AG10803 (cell line): ENCODE measurements at places on chromosomes 12 and 14.

DNA sequence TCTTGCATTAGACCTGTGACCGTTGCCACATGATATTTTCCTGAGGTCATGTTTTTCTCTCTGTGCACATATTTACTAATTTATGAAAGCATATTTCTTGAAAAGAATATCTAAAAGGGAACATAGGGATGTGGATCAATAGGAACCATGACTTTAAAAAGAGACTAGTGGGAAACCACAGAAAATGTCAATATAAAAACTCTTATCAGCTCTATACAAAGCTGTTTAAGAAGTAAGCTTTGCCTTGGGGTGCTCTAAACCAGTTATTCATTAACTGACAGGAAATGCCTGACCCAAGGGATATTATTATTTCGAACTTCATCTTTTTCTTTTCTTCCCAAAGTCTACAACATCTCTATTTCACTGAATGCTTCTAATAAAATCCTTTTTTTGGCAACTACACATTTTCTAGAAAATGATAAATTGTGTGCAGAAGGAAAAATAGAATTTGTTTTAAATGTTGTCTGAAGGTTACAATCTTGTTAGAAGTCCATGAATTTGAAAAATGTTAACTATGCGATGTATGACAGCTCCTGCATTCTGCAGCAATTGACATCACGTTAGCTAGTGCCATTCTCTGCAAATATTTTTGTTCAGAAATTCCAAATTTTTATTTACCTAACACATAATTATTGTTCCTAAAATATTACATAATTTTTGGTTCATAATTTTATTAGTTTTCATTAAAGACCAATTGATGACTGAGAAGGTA, 345.0 kb downstream of the SLC16A7 start:
- peak; percentile 38 for DNase-seq

GRCh38 chr14:88079624-88080023, 74.7 kb downstream of the GPR65 start:
- DNase-seq, result no peak

DNA sequence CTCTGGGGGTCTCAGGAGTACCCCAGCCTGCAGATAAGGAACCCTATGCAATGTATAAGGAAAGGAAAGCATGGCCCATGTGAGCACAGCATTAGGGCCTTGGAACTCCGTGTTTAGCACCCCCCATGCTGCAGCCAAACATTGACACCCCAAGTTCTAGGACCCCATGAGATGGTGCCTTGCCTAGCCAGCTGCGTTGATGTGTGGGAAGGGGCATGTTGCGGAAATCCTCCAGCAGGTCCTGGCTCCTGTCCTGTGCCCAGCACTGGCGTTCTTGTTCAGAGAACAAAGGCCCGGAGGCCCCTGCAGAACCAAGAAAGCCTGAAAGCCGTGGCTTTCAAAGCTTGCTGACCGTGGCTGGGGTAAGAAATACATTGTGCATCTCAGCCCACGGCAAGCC, 99.4 kb upstream of the DIO3 start:
- no peak for DNase-seq

DNA sequence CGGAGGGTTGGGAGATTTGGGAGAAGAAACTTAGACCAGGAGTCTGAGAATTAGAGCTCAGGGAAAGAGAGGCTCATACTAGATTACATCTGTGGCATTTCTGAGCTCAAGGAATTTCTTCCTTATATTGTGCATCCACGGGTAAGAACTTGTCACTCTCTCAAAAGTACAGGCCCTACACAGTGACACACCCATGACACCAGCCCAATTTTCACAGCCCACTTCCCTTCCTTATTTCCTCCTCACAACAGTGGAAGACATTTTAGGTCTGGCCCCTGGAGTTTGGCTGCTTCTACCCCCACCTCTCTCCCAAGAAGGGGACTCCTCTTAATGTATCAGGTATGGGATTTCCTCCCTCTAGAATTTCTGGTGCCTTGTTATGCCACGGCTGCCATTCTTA, 9.2 kb upstream of the ZNF385A start:
- DNase-seq, result no peak

DNA sequence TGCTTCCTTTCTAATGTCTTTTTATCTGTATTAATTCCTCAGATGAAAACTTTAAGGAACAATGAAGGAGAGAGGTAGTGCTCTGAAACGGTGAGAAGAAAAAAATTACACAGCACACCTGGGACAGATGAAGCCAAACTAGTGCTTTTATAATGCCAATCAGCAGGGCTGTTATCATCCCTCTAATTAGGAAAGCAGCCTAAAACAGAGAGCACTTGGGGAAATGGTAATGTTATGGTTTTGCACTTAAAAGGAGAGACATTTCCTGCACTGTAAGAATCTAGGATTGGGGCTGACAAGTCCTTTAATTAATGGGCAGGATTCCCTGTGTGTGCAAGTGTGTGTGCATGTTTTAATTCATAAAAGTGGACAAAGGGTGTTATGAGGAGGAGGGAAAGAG, 4.8 kb upstream of the LMO3 start:
- no peak for DNase-seq

DNA sequence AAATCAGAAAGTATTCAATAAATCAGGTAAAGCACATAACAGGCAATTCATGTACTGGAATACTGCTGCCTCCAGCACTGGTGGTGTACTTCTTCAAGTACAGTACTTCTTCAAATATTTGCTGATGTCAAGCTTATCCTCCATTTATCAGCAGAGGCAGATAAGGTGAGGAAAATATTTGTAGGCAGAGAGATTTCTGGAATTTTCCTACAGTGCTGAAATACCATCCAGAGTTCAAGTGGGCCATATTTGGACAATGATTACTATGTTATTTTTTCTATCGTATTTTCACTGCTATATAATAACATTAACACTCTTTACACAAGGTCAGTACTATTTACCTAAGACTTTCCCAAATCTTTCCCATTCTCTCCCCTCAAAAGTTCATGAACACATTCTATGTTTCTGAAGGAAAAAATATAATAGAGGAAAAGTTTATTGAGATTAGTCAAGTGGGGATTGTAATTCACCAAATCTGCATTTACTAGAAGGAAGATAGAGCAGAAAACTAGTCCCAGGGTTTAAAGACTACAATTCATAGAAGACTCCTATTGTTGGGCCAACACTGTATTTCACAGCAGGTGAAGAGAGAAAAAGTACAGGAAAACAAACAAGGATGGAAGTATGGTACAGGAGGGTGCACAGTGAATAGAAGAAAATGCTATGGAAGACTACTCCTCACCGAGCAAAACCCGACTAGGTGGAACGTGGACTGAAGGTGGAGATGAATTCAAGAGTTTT, 141.1 kb downstream of the PAWR start:
- peak; percentile 25 for DNase-seq

GRCh38 chr14:102731871-102732800, 45.1 kb upstream of the TRAF3 start:
- DNase-seq, result no peak

DNA sequence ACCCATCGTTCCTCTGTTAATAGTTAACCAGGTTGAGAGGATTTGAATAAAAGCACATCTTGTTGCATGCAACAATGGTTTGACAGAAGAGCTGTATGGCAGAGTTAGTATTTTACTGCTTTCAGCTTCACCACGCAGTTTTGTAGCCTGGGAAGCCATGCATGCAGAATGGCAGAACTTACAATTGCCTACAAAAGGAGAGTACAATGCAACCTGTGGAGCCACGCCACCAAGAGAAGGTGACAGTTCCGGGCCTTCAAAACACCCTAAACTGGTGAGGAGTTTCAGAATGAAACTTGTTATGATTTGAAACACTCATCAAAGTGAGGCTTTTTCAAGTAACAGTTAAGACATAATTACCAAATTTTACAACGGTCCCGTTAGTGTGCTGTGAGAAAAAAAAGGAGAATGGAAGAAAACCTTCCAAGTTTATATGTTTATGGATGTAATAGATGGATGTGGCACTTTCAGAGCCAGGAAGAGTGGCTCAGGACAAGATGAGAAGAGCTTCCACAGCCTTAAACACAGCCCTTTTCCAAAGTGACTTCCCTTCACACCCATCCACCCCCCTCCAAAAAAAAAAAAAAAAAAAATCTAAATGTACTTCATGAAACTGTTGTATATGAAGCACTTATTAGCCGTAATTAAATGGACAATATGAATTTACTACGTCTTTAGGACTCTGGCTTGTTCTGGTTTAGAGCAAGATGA, 158.7 kb downstream of the EGLN3 start:
- DNase-seq, result no peak

- peak; percentile 22 for DNase-seq
These were observed 70.2 kb upstream of the TCL1A start for GRCh38 chr14:95784137-95784536.
